Activated T-helper 1 cell treated with Interleukin-2 at 50 U/mL for 16 hours (primary cell): ENCODE measurements at places on chromosomes 1 and 21.

DNA sequence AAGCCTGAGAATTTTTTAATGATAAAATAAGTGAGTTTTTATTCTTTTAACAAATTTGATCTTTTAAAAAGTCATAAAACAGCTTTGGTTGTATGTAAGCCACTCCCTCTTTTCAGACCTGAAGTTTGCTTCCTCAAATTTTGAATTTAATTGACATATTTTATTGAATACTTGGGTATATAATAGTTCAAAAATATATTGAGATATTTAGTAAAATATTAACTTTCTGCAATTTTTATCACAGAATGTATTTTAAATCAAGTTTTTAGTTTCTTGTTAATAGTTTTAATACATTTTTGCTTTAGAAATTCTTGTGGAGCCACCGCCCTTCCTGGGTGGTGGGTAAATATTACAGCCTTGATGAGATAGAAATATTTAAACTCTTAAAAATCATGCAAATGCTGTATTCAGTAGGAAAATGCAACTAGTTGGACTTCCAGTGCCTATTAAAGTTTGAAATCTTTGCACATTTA, 867 bp downstream of the PTPRC start:
- DNase-seq, result no peak

- DNase-seq, result no peak
These were observed 3.9 kb downstream of the TXNIP start for GRCh38 chr1:145992502-145992936.

DNA sequence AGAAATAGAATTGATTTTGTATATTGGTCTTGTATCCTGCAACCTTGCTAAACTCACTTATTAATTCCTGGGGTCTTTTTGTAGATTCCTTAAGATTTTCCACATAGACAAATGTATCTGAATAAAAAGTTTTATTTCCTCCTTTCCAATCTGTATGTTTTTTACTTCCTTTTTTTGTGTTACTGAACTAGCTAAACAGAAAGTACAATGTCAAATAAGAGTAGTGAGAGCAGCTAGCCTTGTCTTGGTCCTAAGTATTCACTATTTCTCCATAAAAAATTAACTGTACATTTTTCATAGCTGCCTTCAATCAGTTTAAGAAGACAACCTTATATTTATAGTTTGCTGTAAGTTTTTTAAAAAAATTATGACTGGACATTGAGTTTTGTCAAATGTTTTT, 74.9 kb downstream of the FASLG start:
- DNase-seq, result no peak

GRCh38 chr1:222754366-222755139, 17.6 kb downstream of the FAM177B start:
- DNase-seq, result no peak

GRCh38 chr1:85289848-85290335, 13.5 kb upstream of the BCL10 start:
- no peak for DNase-seq

DNA sequence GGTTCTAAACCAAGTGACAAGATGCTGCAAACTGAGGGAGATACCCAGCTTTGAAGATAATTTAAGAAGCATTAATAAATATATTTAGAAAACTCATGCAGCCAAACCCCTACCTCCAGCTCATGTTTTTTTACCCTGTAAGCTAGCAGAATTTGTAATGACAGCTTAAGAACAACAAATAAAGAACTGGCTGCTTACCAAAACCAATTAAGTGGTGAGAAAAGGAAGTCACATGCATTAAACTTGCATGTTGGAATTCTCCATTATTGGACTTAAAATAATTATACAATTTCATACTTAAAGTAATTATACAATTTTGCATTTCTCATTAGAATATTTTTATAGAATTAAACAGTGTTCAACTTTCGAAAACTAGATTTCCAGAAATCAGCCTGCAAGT, 75.6 kb upstream of the CNIH3 start:
- no peak for DNase-seq

DNA sequence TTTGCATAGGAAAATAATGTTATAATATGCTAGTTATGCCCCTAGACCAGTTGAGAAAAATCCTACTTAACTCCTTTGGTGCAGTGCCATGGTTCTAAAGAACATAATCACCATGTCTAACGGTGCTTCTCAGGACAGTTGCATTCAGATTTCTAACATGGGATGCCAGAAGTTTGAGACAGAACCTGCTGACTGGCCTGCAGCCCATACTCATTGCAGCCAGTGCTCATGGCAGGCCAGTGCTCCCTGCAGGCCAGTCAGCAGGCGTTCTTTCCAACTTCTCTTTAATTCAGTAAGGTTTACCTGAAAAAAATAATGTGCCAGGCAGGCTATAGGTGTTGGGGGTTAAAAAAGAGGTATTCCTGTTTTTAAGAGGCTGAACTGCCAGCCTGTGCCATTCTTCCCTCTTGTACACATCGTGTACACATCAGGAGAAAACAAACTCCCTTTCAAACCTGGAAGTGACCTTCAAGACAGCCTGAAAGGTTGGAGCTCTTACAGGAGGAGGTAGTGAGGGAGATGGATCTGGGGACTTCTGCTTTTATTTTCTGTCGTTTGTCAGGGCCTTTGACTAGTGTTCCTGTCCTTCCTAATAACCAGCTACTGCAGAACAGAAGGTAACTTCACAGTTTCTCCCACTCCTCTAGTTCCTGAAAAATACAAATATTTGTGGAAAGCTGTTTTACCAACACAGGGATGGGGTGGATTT, 146.0 kb upstream of the MAGI3 start:
- no peak for DNase-seq
